ENCODE measurements at places on chromosomes 4 and X.

DNA sequence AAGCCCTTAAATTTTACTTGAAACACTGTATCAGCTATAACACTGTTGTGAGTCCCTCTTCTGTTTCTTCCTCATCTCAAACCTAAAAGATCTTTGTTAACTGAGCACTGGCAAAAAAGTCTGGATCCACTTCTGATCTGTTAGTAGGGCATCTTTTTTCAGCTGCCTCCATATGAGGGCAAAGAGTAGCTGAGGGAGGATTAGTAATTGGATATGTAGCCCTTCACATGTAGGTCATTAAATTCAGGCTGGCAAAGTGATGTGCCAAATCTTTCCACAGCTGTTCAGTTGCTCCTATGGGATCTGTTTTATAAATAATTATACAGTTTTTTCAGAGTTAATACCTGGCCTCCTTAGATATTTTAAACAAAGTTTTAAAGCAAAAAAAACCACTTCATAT lies 1.1 kb upstream of the TRMT10A start:
- DNase-seq: no peak

- no peak for DNase-seq
Observed at GRCh38 chrX:15816886-15817285, 26.6 kb downstream of the ZRSR2 start.

DNA sequence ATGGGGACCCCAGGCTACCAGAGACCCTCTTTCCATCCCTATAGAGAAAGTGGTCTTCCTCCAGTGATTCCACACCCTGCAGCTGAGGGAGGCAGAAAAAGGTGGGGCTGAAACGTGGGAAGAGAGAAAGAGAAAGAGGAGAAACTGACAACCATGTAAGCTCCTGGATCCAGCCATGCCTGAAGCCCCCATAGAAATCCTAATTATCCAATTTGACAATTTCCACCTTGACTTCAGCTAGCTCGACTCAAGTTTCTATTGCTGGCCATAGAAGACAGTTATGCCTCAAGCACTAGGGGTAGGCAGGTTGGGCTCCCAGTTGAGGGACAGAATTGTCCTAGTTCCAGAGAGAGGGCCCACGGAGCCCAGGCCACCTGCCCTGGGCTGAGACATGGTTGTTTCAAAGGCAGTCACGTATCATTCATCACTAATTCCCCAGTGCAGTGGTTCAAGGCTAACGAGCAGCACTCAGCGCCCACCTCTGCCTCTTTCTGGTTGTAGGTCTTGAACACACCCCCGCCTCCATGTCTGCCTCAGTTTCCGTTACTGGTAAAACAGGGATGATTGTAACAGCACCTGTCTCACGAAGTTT lies 39.8 kb upstream of the ASMTL start:
- no peak for DNase-seq

GRCh38 chrX:54177306-54177705 lies 5.7 kb downstream of the FAM120C start:
- DNase-seq: no peak

DNA sequence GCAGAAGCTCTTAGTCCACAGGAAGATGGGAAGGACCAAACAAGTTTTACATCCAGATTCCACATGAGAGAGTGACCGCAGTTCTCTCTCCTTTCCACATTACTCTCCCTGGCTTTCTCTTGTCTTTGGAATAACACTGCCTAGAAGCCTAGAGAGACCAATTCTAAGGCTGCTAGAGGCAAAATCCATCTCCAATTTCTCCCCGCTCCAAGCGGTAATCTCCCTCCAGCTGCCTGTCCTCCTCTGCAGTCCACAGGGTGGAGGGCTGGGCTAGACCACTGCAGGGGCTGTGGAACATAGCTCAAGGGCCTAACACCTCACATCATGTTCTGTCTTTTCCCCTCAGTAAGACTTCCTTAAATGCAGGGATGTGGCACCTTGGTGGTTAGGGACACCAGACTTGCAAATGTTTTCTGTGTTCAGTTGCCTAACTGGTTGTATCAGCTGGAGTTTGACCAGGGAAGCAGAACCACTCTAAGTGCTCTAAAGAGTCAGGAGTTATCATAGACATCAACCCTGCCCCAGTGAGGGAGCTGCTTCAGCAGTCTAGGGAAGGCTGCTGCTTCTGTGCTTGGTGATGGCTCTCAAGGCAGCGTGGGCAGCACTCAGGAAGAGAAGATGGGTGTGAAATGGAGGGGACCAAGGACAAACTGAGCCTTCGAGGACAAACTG lies 423.1 kb downstream of the BCOR start:
- DNase-seq: no peak

GRCh38 chr4:1179976-1180375 lies 7.6 kb upstream of the SPON2 start:
- DNase-seq: no peak

All from epithelial cell of esophagus (primary cell).